ENCODE measurements at places on chromosomes 4 and X.
A peak's percentile ranks its signal among the peaks of the same experiment; 100 is the strongest.

DNA sequence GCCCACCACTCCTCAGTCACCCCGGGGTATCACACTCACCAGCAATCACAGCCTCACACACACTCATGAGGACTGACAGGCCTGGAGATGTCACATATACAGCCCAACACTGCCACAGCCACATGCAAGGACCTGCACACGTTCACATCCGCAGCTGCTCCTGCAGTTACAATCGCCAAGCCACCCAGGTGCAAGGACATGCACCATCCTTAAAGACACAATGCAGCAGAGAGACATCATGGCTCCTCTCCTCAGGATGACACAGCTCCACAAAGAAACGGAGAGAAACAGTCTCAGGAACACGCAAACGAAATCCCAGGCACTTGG is 1.1 kb downstream of the PCSK1N start:
- DNase-seq: no peak

DNA sequence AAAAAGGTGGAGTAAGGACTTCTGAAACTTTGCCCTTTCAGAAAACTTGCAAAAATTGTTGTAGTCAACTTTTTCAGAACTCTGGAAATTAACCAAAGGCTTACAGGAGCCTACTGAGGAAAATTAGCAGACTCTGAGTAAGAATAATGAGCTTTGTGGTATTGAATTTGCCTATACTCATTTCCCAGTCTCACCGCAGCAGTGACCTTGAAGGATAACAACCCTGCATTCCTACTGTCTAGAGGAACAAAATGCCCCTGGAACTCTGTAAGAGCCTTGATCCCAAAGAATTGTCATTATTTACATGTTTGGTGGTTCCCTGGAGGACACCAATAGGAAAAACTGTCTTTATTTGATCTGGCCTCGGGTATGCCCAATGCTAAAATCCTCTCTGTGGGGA is 57.9 kb downstream of the MND1 start:
- DNase-seq: no peak

GRCh38 chrX:40496728-40497127 is 84.0 kb upstream of the ATP6AP2 start:
- peak; percentile 1 for DNase-seq

- no peak for DNase-seq
Measured at GRCh38 chr4:20259707-20260106, 8.0 kb downstream of the SLIT2 start.

GRCh38 chrX:122790376-122791095 is 393.5 kb upstream of the GRIA3 start:
- DNase-seq: no peak

DNA sequence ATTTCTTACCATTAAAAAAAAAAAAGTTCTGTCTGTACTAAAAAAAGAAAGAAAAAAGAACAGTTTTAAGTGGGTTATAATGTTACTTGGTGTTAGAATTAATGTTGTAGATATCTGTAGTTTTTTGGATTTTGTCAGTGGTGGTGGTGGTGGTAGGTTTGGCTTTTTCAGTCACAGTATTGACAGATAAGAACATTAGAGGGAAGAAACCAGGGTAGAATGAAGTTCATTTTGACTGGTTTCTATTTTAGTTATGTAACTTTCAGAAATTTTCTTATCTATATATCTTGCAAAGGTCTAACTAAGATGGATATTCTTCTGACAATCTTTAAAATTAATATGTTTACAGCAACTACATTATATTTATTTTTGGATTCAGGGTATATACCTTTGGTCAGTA is 105.4 kb downstream of the FBXW7 start:
- DNase-seq: no peak

DNA sequence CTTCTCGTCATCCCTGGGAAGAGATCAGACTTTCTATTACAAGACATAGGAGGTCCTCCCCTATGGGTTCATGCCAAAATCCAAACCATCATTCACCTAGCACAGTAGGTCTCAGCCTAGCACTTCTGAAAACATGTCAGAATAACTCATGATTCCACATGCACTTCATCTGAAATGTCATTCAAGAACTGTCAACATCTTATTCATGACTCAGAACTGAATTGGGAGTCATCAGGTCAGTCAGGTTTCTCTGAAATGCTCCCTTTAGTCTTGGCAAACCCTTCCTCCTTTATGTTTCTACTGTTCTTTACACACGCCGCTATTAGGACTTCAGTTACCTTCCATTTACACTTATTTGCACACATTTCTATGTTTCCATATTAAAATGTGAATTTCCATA is 67.2 kb downstream of the ANTXR2 start:
- no peak for DNase-seq

DNA sequence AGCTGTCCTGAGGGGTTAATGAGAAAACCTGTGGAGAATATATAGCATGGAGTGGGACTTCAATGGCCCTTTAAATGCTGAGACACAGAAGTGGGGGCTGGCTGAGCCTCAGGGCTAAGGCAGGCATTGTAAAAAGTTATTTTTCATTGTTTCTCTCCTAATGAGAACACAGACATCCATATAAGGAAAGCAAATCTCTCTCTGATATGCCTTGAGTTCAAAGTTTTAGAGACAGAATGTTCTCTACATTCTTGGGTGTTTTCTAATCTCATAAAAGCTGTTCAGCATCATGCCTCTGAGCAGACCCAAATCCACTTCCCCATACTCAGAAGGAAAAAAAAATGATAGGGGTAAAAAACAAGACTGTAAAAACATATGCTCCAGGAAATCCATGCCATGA is 16.8 kb upstream of the RAB40A start:
- no peak for DNase-seq

GRCh38 chrX:17687648-17688047 is 49.6 kb upstream of the SCML1 start:
- no peak for DNase-seq

- DNase-seq: no peak
Measured at GRCh38 chr4:176308441-176308840, 11.3 kb upstream of the SPCS3 start.

- no peak for DNase-seq
Measured at GRCh38 chrX:17738737-17739535, 1.6 kb downstream of the SCML1 start.

GRCh38 chrX:115413246-115413878 is 123.8 kb downstream of the LUZP4 start:
- no peak for DNase-seq

- no peak for DNase-seq
Measured at GRCh38 chr4:152640058-152640921, 39.5 kb downstream of the TMEM154 start.

- DNase-seq: no peak
Measured at GRCh38 chrX:70139736-70140135, 6.5 kb downstream of the IGBP1 start.

DNA sequence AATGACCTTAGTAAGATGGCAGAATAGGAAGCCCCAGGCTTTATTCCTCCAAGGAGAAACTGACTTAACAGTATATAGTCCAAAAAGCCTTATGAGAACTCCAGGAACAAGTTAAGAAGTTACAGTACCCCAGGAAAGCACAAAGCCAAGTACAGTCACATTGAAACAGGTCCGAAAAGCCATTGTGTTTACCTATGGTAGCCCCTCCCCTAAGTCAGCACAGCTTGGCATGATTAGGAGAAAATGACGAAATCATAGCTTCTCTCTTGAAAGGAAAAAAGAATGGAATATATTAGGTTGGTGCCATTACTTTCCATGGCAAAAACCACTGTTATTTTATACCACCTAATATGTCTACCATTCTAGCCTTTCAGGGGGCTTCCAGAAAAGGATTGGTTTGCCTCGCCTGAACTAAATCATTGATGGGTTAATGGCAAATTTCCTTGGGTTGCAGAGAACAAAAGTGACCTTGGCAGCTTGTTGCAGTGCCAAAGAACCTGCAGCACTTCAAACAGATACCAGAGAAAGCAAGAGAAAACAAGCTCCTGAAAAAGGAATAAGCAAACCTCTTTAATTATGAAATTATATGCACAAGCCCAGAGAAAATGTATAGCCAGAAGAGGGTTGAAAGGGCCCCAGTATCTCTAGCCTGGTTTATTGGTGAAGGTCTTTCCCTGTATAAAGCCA is 130.6 kb downstream of the PTCHD1 start:
- no peak for DNase-seq

DNA sequence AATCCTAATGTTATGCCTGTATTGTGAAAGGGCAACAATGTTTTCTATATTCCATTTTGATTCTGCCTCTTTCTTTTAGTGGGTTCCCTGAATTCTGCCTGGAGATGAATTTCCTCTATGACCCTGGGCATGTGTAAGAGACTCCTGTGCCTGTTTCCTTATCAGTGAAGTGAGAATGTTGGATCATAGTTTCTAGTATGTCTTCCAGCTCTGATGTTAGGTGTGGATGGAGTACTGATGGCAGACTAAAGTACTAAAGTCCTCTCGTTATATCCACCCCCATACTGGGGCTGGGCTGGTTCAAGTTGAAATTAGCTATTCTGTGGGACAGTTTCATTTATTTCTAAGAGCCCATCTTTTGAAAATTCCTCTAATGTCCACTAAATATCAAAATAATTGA is 29.6 kb downstream of the PLAC1 start:
- no peak for DNase-seq

- no peak for DNase-seq
Measured at GRCh38 chr4:40842318-40842717, 92.6 kb downstream of the NSUN7 start.

- DNase-seq: no peak
Measured at GRCh38 chr4:182367153-182367552, 124.0 kb downstream of the TENM3 start.

GRCh38 chr4:157226035-157226434 is 5.5 kb downstream of the GRIA2 start:
- DNase-seq: no peak

DNA sequence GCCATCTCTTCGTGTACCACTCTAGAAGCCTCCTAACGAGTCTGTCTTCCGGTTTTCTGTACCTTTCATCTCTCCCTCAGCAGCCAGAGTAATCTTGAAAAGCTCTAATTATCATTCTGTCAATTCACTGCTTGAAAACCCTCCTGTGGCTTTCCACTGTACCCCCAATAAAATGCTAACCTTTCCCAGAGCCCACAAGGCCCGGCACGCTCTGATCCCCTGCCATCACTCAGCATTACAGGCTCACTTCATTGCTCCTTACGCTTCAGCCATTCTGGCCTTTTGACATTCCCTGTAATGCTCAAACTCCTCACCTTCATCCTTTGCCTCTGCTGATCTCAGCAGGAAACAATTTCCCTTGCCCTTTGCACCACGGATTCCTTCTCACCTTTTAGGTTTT is 112.9 kb downstream of the ARHGAP10 start:
- no peak for DNase-seq

DNA sequence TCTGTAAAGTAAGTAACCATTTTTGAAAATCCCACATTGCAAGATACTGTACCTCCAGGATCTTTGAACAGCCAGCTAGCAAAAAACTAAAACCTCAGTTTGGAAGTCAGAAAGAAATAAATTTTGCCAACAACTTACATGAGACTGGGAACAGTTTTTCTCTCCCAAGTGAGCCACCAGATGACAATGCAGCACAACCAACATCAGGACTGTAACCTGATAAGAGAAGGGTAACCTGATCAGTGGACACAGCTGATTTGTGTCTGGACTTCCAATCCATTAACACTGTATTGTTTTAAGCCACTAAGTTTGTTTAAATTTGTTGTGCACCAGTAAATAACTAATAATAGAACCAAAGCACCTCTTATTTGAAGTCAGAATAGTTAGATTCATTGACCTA is 923.3 kb downstream of the FAT4 start:
- DNase-seq: no peak

DNA sequence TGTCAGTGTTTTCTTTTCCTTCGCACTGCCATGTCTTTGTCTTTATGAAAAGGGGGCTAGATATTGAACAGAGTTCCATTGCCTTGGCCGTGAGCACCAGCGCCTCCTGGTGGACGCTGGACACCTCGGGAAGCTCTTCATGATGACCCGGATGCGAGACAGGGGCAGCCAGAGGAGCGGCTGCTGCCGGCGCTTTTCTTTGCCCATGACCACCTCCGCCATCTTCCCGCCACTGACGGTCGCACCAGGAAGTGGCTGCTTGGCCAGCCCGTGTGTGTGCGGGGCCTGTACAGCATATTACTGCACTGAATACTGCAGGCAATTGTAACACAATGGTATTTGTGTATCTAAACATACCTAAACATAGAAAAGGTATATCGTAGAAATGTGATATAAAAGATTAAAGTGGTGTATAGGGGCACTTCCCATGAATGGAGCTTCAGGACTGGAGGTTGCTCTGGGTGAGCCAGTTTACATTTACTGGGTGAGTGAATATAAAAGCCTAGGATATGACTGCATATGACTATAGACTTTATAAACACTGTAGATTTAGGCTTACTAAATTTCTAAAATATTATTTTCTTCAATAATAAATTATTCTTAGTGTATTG is 15.8 kb upstream of the GRIA2 start:
- DNase-seq: no peak

DNA sequence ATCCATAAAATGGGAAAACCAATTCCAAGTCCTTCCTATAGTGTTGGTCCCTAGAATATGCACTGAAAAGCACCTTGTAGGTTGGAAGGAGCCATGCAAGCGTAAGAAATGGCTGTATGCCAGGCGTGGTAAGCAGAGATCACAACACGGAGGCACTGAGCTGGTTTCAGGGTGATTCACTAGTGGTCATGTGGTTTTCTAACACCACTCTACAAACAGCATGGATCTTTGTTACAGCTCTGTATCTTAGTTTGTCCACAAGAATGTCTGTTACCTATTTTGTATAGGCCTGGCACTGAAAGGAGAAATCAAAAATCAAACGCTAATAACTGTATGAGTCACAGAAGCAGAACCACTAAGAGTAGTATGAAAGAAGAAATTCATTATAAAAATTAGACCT is 71.9 kb downstream of the MAGEB17 start:
- DNase-seq: no peak

- DNase-seq: no peak
Measured at GRCh38 chrX:136525738-136526606, 6.0 kb upstream of the VGLL1 start.

DNA sequence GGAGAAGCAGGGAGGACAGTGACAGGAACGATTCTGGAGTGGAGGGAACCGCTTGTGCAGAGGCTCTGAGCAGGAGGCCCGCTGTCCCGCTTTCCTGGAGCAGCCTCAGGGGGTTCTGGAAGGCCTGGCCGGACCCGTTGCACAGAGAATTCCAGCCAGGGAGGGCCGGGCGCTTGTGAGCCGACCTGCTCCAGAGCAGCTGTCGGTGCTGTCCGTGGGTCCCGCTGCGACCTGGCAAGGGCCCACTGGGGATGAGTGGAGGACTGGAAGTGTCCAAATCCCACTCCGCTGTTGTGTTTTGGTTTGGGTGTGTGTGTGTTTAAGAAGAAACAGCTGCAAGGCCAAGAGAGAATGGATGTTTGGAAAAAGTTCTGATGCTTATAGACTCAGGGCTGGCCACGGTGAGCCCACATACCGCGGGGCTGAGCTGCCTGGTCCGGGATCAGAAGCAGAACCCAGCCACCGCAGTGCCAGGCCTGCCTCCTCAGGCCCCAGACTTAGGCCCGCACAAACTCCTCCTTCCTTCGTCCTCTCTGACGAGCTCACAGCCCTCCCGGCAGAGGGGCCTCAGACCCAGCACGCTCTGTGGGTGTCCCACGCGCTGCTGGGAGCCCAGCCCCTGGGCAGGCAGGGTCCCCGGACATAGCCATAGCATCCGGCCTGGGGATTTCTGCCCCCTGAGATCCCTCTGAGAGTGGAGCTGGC is 73.9 kb downstream of the HTRA3 start:
- no peak for DNase-seq
